Erythroblast (primary cell): ENCODE measurements at places on chromosomes 2 and 18.
A peak's percentile ranks its signal among the peaks of the same experiment; 100 is the strongest.

- DNase-seq = no peak
These were observed 1757.9 kb upstream of the LRRTM1 start for GRCh38 chr2:82062463-82062862.

DNA sequence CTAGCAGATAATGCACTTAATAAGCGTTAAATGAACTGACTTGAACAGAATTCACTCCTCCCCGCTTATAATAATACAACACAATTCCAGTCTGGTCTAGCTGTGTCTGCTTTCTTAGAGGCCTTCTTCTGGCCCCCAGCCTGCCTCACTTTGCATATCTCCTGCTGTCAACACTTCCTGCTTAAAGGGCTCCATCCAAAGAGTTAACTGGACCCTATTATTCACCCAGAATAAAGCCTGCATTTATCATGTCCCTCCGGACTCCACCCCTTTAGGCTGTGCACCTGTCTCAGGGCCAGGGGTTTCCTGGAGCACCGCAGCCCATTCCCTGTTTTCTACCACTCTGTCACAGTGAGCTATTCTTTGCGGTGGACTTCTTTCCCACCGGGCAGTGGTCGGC is 292.8 kb upstream of the FBXO11 start:
- peak; percentile 25 for DNase-seq

DNA sequence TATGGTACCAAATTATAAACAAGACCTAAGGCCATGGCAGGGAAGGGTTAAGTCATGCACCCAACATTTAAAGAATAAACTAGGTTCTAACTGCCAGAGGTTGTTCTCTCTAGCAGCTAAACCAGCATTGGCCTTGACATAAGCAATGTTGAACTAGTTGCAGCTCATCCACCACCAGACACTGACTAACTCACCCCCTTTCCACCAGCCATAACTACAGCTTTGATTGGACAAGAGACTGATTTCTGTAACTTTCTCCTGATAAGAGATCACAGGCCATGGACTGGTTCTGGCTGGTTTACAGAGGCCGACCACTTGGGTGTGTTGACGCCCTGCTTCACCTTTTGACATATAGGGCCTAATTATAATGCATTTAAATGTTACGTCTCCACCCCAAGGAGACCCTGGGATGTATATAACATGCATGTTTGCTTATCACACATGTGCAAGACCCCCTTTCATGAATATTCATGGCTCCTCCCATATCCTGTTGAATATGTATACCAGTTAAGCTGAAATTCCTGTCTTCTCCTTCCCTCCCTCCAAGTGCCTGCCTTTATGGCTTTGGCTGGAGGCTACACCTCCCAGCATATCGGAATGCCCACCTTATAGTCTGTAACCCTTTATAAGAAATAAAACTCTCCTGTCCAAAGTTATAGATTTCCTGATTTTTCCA is 75.9 kb downstream of the MRPS9 start:
- peak; percentile 3 for DNase-seq

DNA sequence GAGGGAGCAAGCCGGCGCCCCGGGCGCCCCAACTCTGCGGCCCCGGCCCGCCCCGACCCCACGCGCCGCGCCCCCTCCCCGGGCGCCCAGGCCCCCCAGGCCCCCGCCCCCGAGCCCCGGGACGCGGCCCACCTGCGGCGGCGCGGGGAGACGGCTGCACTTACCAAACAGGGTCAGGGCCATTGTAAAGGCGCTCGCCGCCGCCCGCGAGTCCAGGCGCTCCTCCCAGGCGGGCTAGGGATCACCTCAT is 526 bp downstream of the CHN1 start:
- no peak for DNase-seq

GRCh38 chr2:1321321-1321720 is 91.9 kb upstream of the TPO start:
- no peak for DNase-seq

- DNase-seq = no peak
These were observed 155.5 kb downstream of the CD8B2 start for GRCh38 chr2:106642679-106643078.

GRCh38 chr18:29361843-29362242 is 1184.9 kb upstream of the CDH2 start:
- no peak for DNase-seq

DNA sequence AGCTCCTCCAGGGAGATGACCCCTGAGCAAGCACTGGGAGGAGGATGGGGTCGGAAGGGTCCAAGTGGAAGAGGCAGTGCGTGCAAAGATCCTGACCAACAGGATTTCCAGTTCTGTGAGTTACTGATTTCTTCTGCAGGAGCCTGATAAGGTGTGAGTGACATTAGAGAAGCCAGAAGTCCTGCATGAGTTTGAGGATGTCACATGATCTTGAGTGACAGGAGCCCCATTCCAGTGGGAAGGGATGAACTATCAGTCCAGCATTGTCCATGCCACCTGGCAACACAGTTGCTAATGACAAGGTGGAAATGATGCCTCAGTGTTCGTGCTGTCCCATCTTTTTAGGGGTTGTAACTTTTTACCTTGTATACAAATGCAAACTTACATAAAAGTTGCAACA is 285.1 kb upstream of the HDAC4 start:
- no peak for DNase-seq

- DNase-seq = no peak
These were observed 19.4 kb downstream of the KLHL29 start for GRCh38 chr2:23404426-23404825.

GRCh38 chr2:26494891-26495290 is 17.0 kb upstream of the OTOF start:
- DNase-seq = no peak

DNA sequence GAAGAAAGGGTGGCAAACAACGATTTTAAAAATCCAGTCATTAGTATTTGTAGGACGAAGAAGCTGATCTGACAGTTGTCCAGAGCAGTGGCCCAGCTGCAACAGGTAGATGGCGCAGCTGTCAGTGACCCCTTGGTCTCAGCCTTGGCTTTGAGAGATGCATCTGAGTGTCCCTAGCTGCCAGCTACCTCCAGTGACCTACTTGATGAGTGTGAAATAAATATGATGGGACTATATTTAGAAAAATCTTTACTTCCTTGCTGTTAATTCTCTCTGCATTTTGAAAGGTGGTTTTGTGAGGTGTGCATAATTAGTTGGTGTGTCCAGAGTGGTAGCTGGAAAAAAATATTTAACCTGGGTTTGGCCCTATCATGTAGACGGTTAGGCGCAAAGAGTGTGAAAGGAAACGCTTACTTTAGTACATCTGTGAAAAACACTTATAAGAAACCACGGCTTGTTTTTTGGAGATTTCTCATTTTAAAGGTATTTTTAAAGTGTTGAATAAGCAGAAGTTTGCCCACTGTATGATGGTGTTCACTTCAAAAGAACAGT is 963 bp downstream of the INPP1 start:
- DNase-seq = peak; percentile 50

GRCh38 chr18:48154828-48155227 is 224.4 kb upstream of the SMAD2 start:
- no peak for DNase-seq

- no peak for DNase-seq
These were observed 105.6 kb upstream of the CD302 start for GRCh38 chr2:159903443-159904126.

DNA sequence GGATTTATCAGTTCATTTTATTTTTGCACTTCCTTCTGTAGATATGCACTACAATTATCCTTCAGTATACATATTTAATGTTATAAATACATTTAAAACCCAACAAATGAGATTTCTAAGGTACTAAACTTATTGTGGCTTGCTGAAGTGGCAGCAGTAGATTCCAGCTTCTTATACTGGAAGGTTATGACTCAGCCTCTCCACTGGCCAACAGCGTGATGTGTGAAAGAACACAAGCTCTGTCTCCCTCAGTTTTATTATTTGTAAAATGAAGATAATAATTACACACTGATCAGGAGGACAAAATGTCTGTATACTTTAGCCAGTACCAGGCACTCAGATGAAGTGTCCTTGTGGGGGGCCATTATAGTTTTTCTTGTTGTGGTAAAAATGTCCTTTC is 1147.1 kb downstream of the CNTNAP5 start:
- DNase-seq = no peak

DNA sequence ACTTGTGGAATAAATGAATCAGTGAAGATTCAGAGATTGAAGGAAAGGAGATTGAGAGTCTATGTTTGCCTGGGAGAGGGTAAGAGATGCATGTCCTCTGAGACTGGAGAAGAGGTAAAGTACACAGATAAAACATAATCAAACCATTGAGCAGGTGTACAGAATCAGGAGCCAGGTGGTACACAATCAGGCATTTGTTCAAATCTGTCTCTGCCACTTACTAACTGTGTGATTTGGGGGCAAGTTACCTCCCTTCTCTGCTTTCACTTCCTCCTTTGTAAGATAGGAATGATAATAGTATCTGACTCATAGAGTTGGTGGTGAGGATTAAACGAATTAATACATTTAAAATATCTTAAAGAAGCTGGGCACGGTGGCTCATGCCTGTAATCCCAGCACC is 94.0 kb downstream of the CDK15 start:
- no peak for DNase-seq

DNA sequence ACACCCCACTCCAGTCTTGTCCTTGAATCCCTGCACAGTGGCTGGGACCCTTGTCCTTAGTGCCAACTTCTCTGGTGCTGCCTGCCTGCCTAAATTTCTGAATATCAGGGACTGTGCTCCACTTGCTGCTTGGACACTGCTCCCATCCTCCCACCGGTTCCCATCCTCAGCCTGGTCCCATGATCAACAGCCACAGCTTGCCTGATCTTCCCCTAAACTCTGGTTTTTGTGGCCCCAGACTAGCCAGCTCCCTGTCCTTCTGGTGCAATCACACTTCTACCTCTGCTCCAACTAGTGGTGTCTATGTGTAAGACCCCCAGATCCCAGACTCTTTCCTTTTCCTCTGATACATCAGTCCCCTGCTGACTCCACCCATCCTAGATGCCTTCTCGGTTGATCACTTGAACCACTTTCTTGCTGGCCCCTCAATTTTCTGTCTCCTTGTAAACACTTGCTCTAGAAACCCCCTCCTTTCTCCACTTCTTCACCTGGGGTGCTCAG is 37.2 kb upstream of the POLE4 start:
- no peak for DNase-seq

- DNase-seq = no peak
These were observed 222.8 kb downstream of the FBXO15 start for GRCh38 chr18:73924836-73925235.

GRCh38 chr2:118584877-118585276 is 262.6 kb downstream of the EN1 start:
- no peak for DNase-seq

DNA sequence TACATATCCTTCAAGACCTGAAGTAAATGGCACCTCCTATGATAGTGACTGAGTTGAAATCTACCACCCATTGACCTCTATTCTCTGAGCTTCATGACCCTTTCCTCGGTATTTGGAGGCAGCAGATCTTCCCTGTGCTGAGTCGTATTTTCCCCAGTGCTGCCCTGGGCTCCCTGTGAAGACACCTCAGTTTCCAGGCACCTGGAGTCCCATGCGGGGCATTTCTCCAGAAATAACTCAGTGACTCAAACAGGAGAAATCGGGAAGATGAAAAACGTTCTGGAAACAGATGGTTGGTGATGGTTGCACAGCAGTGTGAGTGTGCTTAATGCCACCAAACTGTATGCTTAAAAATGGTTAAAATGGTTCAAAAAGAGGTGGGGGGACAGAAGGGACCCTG is 18.0 kb downstream of the SMYD1 start:
- no peak for DNase-seq

DNA sequence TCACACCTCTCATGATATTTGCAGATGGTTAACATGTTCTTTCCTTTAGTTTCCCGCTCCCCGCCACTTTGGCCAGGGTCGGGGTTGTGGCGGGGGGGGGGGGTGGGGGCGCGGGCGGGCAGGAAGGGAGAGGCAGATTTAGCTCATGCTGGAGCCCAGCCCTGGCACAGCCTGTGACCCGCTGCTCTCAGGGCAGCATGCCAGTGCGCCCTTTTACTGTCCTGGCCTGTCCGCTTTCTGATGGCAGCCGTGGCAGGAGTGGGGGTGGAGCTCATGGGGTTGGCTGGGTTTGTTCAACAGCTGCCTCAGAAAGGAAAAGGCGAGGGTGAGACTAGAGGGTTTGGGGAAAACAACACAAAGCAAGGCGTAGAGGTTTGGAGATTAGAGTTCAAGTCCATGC is 56.1 kb downstream of the TNP1 start:
- no peak for DNase-seq

DNA sequence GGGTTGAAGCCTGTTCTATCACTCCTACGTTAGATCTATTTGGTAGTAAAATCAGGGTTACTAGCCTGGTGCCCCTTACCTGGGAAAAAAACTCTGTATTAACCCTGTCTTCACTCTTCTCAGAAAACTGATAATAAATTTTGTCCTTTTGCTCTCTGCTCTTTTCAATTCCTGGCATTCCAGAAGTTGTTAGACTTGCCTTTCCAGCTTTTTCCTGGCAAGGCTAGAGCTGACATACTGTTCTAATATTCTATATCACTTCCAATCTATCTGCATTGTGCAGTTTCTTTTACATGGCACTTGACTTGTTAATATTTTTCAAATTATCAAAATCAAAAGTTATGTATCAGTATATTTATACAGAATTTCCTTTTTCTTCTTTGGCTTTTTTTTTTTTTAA is 162.2 kb downstream of the FIGN start:
- no peak for DNase-seq
